ENCODE measurements at places on chromosomes 5 and 9.

DNA sequence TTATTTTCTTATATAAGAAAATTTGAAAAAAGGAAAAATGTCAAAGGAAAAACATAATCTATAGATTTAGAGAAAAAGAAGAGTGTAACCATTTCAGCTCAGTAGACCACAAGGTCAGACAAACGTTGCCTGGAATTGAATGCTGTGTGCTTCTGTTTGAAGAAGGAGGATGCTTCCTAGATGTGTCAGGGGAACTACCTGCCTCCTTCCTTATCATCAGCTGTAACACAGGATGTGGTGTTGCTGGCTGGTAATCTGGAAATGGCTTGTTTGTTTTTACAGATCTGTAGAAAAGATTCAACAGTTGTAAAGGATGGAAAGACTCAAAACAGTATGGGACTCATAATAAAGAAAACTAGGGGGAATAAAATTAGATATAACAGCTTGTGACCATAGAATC, 160.7 kb upstream of the MEF2C start:
- no peak for DNase-seq

DNA sequence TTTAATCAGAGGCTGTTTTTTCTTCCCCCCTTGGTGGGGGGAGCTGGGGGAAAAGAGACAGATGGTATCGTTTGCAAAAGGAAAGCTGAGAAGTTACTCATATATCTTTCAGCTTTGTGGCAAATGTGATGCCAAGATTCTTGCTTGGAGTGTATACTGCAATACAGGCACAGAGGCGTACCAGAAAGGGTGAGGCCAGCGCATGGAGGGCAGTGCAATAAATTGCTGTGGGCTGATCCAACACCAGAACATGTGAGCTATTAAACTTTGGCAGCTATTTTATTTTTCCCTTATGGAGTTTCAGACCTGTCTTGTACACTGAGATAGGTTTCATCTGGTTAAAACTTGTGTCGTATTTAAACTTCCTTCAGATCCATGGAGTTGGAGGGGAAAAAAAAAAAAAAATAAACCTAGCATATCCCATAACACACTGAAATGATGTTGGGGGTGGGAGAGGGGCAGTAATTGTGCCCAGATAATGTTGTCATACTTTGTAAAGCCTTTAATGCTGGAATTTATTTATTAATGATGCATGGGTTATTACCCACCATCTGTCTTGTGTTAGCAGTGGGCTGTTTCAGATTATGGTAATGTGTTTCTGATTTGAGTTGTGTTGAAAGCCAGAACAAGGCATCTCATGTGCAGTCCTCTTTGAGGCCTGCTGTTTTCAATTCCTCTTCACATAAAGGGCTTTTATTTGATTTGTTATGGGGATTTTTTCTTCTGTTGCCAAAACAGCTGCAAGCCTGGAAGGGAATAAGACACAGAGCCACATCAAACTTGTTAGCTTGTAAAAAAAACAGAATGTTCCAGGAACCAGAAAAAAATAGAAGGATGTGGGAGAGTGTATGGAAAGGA, 891.3 kb downstream of the TLE1 start:
- no peak for DNase-seq

GRCh38 chr5:143700994-143701393, 111.0 kb upstream of the HMHB1 start:
- DNase-seq: no peak

DNA sequence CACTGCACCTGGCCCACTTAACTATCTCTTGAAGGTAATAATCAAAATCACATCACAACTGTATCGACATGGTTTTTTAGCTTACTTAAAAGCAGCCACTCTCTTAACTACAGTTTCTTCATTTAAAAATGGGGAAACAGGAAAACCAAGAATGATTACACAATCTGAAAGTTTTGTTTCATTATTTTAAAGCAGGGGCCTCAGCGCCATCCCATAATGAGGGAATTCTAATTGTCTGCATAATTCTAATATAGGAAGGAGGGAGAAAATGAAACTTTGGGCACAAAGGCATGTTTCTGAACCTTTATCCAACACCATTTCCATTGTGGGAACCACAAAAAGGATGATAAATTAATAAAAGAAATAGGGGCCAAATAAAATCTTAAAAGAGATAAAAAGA, 7.6 kb downstream of the HACD4 start:
- no peak for DNase-seq

DNA sequence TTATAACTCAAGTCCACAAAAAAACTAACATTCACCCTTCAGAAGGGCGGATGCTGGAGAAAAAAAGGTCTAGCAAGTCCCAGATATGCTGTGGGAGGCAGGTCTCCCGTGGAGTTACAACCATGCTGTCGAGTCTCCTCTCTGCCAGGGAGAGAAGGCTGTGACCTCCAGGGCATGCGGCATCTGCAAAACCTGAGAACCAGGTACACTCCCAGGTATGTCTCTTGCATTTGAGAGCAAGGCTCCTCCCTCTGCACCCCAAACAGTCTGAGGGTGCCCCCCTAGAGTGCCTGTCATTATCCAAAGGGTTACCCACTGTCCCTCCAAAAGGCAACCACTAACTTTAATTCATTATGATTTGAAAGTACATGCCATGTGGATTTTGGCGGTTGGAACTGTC, 134.0 kb downstream of the IRX2 start:
- no peak for DNase-seq
